ENCODE measurements at places on chromosomes 11 and 22.

- peak; percentile 84 for DNase-seq
Observed at GRCh38 chr11:43880640-43881159, at the start of gene ALKBH3. Gene ALKBH3 (plus strand): TSS chr11:43880831. CDS start chr11:43882653, 1,822 bp downstream.

DNA sequence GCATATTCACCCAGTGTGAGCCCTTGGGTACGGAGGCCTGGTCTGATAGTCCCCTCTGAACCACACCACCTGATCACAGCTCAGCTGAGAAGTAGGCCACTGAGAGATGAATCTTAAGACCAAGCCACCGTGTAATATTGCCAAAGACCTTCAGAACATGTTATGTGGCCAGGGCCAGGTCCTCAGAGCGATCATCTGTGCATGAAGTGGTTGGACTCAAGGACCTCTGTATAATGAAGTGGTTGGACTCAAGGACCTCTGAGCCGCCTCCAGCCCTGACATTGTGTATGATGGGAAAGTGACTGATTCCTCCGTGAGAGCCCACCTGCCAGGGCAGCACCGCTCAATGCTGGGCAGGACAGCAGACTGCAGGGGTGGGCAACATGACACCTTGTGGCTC, 70.2 kb downstream of the TP53I11 start:
- no peak for DNase-seq

GRCh38 chr11:45400591-45400990, 114.5 kb upstream of the SYT13 start:
- no peak for DNase-seq

GRCh38 chr11:83158357-83158786, 1.4 kb downstream of the PCF11 start:
- no peak for DNase-seq

DNA sequence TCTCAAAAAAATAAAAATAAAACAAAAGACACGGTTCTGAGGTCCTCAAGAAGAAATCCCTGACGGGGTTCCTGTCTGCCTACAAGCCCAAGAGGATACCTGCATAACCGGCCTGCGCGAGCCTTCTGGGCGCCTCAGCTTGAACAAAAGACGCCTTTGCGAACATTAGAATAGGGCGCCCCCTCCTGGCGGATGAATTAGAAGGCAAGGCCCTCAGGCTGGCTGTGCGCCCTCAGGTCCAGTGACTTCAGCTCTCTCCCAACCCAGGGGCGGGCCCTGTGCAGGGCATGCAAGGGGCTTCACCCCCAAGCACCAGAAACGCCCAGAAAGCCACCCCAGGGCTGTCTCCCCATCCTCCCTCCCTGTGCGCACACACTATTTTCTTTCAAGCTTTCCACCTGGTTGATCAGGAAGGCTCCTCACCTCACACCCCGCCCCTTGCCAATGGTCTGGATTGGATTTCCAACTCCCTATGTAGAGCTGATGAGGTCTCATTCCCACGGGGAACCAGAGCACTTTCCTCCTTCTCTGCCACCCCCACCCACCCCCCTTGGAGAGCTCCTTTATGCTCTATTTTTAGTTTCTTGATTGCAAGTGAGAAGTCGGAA, 273.3 kb downstream of the BUD13 start:
- peak; percentile 70 for DNase-seq

DNA sequence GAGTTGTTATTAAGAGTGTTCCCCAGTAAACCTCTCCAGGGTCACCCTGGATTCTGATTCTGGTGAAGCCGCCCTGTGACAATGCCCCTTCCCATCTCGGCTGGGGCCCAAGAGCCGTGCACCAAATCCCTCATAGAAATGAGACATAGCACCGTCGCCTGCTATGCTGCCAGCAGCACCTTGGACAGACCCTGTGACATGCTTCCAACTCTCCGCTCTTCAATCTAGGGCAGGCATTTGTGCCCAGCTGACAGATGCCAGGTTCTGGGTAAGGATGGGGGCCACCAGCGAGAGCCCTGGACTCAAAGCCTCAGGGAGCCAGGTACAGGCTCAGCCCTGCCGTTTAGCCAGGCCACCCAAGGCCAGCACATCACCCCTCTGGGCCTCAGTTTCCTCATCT, 55.8 kb upstream of the TCF20 start:
- DNase-seq: no peak

Data from substantia nigra (tissue), 51 donors.